Purkinje cell (primary cell): ENCODE measurements at places on chromosomes 7 and 10. TPM values are rescaled to one million over a fixed set of nuclear protein-coding genes. Genes with fewer than 3 reads are reported as not detected.

Gene ANKRD2
- 1.3 TPM in 2 replicates for polyA plus RNA-seq

Gene PRXL2A
- 43.4 and 77.3 TPM in 2 replicates for polyA plus RNA-seq

Gene NUTM2D
- polyA plus RNA-seq: 0.24 and 1.2 TPM in 2 replicates

Gene ADRA2A
- 0.52 and 1.6 TPM in 2 replicates for polyA plus RNA-seq

Gene HTR5A
- polyA plus RNA-seq: 60.9 and 79.7 TPM in 2 replicates

Gene GPR26
- 0.06 and 0.67 TPM in 2 replicates for polyA plus RNA-seq

Gene POLR2J
- polyA plus RNA-seq: 69.4 and 83.0 TPM in 2 replicates

Gene PNLIPRP2
- polyA plus RNA-seq: not detected in 2 replicates

Gene UFSP1
- not detected in 2 replicates for polyA plus RNA-seq

Gene CDNF
- 0.27 TPM in 1 of 2 replicates, not detected in the other for polyA plus RNA-seq

Gene OR2AE1
- polyA plus RNA-seq: not detected in 2 replicates
